Amniotic stem cell (primary cell): ENCODE measurements at places on chromosomes 7 and 10.

GRCh38 chr10:47255033-47255813 is 44.8 kb upstream of the GDF10 start:
- no peak for DNase-seq

- DNase-seq: peak; percentile 53
Observed at GRCh38 chr7:123727071-123727837, 21.5 kb downstream of the WASL start.

DNA sequence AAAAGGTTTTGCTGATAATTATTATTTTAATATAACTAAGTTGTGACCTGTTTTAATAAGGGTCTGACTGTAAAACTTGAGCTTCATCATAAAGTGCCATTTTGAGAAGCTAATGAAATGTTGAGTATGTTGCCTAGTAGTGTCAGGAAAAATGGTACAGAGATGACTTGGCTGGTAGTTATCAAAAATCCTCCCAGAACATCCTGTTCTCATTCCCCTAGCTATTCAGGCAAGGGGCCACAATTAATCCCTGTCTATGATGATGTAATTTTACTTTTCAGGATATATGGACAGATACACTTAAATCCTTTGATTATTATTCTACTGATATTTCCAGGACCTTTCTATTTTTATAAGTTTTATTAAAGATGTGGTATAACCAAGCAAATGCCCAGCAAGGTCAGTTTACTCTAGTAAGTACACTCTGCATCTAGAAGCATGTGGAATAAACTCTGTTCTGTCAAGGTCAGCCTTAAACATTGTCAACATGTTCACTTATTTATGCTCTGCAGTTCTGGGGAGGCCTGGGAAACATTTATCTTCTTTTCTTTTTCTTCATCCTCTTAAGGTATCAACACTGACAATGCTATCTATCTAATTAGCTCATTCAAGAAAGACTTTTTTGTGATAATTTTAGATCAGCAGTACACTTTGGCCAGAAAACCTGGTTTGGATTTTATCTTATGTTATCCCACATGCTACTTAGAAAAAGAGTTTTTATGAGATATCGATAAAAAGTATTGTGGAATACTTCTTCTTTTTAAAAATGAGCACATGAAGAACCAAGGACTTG is 32.1 kb downstream of the BTRC start:
- no peak for DNase-seq

DNA sequence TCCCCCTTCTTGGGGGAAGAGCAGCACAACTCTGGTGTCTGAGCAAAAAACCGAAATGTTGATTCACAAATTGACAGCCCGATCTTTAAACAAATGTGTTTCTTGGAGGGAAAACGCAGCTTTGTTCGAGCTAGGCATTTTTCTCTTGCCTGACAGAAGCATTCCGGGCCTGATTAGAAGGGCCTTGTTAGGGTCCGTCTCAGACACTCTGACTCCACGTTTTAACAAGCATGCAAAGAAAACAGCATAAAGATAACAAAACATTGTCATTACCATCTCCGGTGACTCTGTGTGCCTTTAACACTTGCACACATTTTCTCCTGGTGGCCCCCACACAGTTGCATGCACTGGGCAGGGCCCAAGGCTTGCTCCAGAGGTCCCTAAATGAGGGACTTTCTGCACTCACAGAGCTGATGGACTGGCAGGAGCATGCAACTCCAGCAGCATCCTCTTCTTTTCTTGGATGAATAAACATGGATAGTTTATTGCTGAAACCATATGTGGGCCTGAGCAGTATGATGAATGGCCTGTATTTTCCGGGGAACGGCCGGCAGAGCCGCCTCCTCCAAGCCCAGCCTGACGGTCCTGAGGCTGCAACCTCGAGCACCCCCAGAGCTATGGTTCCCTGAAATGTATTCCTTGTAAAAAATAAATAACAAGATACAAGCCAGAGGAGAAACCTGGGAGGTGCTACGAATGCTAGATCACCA is 50.9 kb downstream of the EBF3 start:
- DNase-seq: no peak

DNA sequence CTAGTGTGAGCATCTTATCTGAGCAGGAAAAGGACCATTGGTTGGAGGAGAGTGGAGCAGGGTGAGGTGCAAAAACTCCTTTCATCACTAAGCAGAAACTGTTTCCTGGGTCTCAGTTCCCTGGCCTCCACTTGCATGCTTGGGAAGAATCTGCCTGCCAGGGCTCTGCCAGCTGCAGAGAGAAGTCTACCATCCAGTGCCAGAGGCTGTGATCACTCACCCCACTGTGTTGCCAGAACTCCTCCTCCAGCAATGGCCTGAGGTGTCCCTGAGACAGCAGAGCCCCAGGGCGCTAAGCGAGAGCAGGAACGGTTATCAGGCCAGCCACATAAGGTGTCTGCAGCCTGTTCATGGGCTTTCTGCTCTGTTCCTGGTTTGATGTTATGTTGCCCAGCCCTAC is 991.4 kb downstream of the CCSER2 start:
- no peak for DNase-seq

DNA sequence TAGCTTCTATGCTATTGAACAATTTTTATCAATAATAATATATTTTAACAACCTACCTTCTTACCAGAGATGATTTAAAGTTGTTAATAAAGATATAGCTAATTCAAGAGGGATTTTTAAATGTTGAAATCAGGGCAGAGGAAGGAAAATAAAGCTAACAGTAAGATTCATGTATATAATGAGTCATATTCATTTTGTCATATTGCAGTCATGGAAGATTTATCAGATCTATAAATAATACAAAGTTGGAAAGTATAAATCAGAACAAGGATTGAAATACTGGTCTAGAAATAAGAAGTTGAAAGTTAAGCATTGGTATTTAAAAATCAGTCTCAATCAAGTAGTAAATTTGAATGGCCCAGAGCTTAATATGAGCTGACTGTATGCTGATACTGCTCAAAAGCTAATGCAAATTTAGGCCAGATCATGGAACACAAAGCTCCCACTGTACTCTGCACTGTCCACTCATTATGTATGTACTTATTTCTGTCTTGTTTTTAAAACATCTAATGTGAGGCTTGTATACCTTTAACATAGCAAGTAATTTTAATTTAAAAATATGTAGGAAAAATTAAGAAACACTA is 196.9 kb downstream of the ZEB1 start:
- DNase-seq: no peak

DNA sequence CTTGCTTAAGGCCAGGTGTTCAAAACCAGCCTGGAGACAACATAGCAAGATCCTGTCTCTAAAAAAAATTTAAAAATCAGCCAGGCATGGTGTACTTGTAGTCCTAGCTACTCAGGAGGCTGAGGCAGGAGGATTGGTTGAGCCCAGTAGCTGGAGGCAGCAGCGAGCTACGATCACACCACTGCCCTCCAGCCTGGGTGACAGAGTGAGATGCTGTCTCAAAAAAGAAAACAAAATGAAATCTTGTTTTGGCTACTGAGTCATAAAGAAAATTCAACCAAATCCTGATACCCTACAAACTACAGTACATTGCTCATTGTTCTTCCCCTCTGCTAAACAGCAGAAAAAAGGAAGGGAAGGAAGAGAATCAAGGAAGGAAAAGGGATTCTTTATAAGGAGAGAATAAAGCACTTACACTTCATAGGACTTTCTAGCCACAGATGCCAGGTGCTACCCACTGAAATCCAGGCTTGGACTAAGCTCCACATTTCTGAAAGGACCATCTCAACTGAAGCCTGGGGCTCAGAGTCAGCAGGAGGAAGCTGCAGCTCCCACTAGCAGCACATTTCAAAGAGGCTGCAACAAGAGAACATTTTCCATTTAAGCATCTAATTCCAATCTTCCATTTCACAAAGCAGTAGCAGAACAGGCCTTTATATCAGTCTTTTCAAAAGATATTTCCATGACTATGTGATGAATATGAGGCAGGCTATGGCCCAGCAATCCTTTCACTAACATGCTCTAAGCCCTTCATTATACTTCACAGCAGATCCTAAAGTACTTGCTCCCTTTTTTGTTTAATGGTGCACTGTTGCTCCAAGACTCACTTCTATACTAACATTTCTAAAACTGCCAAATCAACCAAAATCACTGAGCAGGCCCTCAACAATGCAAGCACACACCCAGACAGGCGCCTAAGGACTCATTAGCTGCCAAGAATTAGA is 13.5 kb downstream of the TNPO3 start:
- no peak for DNase-seq

GRCh38 chr10:101114646-101115045 is 16.5 kb upstream of the TLX1 start:
- DNase-seq: no peak

- no peak for DNase-seq
Observed at GRCh38 chr7:80929619-80930018, 10.8 kb upstream of the SEMA3C start.

DNA sequence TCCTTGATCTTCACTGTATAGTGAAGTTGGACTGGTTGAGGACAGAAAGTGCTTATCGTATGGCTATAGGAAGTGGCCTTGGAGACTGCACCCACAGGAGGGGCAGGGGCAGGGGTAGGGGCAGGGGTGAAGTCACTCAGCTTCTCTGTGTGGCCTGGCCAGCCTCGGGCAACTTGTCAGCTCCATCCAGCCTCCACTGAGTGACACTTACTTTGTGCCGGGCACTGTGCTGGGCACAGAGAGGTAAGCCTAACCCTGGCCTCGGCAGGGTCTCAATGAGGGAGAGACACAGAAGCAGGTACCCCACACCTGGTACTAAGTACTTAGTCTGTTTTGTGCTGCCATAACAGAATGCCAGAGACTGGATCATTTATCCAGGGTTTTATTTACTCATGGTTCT is 99.3 kb upstream of the CTBP2 start:
- DNase-seq: no peak

GRCh38 chr10:73827346-73828089 is 16.1 kb upstream of the NDST2 start:
- no peak for DNase-seq

DNA sequence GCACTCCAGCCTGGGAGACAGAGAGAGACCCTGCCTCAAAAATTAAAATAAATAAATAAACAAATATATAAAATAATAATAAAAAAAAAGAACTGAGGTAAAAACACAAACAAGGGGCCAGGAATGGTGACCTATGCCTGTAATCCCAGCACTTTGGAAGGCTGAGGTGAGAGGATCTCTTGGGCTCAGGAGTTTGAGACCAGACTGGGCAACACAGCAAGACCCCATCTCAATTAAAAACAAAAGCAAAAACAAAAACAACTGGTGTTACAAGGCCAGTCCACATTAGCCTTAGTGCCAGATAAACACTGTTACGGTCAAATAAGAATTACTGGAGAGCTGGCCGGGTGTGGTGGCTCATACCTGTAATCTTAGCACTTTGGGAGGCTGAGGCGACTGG is 5.6 kb downstream of the POLR3A start:
- no peak for DNase-seq

DNA sequence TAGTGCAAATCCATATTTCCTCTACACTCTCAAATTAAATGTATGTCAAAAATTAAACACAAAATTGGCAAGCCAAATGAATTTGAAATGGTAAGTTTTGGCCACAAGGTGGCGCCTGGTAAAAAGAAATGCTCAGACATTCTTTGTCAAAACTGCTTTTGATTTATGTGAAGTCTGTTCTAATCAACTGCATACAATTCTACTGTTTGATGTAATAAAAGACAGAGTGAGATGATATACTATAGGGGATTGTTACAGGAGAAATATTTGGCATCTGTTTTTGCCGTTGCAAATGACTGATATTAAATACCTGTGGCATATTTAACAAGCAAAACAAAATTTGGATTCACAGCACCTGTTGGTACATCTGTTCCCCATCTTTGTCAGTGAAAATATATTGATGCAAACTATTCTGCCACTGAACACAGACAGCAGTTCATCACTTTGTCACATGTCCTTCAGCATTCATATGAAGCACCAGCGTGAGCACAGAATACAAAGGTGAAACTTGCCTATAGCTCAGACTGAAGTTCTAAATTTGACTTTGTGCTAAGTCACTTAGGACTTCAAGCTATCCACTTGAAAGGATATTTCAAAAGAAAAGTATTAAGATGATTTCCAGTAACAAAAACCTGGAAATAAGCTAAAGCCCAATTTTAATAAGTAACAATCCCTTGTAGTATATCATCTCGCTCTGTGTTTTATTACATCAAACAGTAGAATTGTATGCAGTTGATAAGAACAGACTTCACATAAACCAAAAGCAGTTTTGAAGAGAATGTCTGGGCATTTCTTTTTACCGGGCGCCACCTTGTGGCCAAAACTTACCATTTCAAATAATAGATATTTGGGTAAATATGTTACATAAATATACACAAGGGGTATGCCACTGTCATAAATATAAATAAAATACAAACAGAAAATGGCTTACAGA is 10.2 kb upstream of the CH25H start:
- peak; percentile 16 for DNase-seq

DNA sequence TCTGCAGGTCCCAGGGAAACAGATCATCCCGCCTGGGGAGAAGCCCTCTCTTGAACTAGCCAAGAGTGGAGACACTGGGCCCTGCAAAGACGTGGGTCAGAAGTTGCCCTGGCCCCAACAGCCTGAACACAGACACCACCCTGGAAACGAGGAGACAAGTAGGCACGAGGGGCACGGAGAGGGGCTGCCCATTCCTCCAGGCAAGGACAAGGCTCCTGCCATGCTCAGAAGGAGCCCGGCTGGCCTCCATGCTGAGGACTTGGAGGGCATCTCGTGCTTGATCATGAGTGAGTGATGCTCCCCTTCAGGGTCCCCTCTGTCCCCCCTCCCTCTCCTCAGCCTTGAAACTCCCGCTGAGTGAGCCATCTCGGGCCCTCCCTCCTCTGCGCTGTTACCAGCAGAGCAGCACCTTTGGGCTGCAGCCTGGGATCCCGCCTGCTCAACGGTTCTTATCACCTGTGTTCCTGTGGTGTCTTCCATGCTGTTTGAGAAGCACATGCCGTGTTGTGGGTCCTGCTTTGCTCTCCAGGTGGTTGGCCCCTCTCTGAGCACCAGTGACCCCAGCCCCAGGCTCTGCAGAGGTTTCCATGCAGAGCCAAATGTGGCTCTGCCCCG is 544.3 kb downstream of the TCERG1L start:
- no peak for DNase-seq

GRCh38 chr10:70233939-70234300 is 691 bp upstream of the PPA1 start:
- no peak for DNase-seq

DNA sequence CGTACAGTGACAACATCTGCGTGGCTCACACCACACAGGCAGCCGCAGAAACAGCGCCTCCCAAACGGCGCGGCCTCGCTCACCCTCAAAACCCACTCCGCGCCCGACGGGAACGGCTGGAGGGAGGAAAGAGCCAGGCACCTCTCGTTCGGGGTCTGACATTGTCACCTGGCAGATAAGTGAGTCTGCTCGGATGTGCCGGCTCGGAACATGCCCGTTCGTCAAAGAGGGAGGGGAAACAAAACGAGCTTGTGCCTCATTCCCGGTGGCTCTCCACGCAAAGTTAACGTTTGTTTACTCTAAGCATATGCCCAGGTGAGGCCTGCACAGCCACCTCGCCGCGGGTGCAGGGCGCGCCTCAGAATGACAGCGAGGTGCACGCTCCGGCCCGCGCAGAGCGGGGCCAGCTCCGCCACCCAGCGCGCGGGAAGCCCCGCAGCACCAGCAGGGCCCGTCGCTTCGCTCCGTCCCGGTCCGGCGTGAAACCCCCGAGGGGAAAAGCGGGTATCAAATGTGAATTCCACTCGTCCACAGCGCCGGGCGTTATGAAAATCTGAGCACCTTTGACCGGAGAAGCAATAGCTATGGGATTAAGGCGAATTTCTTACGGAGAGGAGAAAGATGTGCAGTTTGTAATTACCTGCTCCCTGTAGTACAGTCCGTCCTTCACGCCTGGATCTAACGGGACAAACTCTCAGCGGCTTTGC is 13.1 kb downstream of the CNPY1 start:
- DNase-seq: no peak
